ENCODE measurements at places on chromosomes 6 and 20.

GRCh38 chr6:81909162-81909561, 156.7 kb upstream of the TENT5A start:
- no peak for DNase-seq

DNA sequence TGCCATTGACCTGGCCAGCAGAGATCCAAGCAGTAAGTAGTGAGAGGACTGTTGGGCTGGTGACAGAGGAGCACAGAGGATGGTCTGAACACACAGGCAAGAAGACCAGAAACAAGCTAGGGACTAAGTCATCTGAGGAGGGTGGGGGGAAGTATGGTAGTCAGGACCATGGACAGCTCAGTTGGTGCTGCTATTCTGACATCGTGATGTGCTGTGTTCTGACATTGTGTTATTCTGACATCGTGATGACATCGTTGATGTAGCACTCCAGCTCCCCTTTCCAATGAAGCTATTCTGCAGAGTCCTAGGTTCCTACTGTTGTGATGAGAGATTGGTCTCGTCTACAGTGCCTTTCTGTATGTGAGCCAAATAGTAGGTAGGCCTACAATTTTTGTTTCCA, 28.7 kb downstream of the CFAP206 start:
- DNase-seq, result no peak

DNA sequence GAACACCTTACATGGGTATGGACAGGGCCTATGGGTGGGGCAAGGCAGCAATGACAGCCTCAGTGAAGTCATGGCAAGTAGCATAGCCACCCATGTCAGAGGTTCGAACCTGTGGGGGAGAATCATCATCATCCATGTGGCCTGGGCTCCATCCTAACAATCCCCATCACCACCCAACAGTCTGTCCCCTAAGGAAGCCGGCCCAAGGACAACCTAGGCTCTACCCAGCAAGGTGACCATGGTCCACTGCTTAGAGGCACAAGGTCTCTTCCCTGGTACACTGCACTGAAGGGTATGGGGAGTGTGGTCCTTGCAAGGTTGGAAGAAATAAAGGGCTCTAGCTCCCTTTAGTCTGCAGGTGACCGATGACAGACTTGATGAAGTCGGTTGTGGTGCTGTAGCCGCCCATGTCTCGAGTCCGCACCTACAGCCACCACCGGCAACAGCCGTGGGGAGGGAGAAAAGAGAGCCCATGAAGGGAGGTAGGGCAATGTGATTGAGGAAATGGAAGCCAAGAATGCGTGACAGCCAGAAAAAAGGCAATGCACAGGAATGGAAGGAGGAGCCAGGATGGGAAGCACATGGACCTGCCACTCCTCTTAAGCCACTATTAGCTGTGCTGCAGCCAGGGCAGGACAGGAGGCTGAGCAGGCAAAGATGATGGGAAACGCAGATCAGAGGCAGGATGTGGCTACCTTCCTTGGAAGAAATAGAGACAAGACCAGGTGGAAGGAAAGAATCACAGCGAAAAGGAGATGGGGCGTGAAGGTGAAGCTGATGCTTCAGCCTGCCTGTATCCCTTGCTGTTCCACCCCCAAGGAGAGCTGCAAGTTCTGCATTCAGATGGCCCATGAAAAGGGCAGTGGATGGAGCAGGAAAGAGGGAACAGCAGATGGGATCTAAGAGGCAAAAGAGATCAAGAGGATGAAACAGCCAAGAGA, 5.3 kb downstream of the IDH3B start:
- no peak for DNase-seq

DNA sequence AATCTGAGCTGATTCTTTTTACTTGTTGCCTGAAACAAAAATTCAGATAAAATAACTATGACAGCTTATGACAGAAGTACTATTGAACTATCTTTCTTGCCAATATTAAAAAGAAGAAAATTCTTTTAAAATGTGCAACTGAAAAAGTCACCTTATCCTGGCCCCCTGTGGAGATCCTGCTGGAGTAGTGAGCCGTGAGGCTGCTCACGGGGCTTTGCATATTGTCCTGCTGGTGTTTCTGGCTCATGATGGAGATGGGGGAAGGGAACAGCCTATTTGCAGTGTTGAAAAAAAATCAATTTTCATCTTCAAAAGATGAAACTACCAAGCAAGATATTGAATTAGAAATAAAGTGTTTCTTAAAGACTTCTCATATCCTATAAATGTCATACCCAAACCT, 216.0 kb downstream of the SAMD5 start:
- DNase-seq, result no peak

GRCh38 chr6:106450653-106451052, 90.1 kb downstream of the CRYBG1 start:
- DNase-seq, result no peak

DNA sequence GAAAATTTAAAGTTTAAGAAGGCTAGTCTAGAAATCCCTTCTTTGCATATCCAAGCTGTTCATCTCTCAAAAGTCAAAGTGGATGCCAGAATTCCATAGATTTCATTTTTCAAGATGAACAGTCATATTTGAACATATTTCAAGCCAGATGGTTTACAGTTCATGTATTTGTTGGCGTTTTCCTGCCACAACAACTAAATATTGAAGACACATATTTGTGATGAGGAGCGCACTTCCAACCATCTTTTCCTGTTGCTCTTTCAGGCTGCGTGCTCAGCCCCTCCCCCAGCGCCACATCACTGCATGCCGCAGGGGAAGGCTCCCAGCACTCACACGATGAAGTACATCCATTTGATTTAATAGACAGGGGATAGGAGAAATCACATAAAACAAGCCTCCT, 5.9 kb upstream of the NOX3 start:
- DNase-seq, result no peak

DNA sequence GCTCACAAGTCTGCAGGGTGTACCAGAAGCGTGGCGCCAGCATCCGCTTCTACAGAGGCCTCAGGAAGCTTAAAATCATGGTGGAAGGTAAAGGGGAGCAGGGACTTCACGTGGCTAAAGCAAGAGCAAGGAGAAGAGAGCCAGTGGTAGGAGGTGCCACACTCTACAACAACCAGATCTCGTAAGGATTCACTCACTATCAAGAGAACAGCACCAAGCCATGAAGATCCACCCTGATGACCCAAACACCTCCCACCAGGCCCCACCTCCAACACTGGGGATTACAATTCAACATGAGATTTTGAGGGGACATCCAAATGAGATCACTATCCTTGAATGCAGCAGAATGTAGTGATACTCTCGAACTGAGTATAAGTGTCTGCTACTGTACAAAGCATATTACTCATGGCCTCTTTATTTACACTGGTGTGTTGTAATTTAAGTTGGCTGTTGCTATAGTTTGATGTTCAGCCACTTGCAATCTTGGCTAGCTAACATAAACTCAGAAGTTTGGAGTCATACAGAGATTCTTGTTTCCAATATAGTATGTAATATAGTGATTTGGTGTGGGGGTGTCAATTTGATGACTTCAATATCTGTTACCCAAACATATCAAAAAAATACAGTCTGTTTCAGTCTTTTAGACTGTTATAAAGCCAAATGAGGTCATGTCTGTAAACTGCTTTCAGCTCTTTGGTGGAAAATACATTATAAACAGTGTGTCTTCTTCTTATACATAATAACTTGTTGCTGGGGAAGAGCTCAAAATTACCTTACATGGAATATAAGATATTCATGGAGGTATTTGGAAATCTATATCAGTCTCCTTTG, 39.4 kb upstream of the MYLIP start:
- DNase-seq, result no peak

DNA sequence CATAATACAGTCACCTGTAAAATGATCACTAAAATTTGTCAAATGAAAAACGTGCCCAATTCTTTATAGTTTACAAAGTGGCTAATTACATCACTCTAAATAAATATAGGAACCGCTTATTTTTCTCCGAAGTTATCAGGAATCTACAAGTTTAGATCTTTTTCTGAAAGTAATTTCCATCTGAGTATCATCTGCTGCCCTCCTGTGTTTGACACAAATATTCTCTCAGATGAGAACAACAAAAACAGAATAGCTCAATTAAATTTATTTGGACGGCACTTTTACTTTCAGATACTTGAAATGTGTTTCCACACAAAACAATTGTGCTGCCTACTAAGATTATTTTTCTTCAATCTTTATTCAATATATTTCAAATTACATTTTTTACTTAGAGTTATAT, 5.0 kb downstream of the SF3B5 start:
- DNase-seq, result no peak

DNA sequence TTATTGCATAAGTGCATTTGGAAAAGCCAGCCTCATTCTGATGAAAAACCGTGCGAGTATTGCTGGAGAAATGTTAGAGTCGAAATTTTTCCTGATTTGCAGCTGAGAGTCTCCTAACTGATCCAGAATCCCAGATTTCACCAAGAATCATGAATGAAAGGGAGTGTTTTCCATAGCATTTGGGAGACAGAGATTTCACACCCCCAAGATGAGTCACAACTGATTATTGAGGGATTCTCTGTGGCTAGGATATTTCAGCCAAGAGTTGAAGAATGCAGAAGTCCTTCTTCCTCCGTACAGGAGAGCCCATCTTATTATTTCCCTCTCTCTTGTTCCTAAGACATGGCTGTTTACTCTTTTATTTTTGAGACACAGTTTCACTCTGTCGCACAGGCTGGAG, 82.2 kb upstream of the SALL4 start:
- no peak for DNase-seq

GRCh38 chr6:106974336-106974998, at the start of gene CD24:
TSS of gene CD24 (minus strand) at chr6:106974729. CDS start at chr6:106974646, 83 bp downstream.
- no peak for DNase-seq

GRCh38 chr6:16761471-16762267, 409 bp upstream of the ATXN1 start:
- peak; percentile 95 for DNase-seq

DNA sequence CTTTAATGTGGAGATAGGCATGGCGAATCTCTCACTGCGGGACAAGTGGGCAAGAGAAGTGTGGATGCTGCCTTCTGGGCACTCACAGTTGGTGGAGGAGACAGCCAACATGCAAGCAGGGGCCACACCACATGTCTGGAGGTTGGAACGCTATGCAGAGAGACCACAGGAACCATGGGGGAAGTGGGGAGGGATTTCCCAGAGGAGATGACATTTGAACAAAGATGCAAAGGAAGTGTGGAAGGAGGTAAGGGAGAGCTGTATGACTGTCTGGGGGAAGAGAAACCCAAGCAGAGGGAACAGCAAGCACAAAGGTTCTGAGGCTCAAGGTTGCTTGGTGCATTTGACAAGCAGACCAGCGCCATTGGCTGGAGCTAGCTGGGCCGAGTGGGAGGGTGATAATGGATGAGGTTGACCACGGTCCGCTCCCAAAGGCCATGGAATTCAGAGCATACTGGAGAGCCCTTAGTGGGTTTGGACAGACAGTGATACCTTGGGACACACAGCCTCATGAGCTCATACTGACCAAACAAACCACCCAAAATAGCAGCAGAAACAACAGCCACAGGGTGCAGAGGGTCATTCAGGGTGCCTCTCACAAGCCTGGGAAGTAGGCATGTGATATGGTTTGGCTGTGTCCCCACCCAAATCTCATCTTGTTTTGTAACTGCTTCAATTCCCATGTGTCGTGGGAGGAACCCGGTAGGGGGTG, 7.6 kb upstream of the FAM110A start:
- peak; percentile 56 for DNase-seq

- no peak for DNase-seq
Measured at GRCh38 chr6:16316741-16317251, 78.4 kb downstream of the GMPR start.

DNA sequence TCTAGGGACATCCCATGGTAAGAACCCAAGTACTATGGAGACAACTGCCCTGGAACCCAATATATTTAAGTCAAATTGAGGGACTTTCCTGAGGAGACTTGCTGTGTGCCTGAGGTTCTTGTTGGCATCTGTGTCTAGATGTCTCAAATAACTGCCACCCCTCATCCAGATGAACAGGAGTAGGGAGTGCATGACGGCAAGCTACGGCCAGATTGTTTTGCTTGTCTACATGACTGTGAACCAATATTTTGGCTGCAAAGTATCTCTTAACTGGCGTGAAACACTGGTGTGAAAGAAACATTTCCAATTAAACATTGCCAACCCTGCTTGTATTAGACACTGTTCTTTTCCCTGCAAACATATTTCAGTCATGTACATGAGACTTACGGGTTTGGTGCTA, 52.4 kb upstream of the SIM1 start:
- no peak for DNase-seq

GRCh38 chr6:158543606-158544185, 16.2 kb upstream of the TMEM181 start:
- DNase-seq, result peak; percentile 52

- DNase-seq, result no peak
Measured at GRCh38 chr6:7537565-7538174, 3.8 kb upstream of the DSP start.

DNA sequence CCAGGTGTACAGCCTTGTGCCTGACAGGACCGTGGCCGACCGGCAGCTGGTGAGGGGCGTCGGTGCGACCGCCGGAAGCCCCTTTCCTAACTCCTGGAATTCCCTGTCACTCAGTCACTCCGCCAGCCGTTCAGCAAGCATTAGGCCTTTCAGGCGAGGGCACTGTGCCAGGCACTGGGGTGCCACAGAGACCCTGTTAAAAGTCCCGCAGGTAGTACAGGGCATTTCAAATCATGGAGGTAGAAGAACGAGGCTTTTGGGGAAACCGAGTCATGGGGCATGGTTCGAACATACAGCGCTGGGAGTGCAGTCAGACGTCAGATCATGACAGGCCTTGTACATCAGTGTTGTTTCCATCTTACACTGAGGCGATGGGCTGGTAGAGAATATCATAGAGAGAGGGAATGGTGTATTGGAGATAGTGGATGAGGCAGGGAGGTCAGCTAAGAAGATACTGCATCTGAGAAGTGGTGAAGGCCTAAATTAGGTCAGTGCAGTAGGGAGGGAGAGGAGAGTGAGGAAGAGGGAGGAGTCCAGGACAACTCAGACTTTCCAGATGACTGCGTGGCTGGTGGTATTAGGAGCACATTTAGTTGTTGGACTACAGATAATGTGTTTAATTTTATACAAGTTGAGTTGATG, 892 bp upstream of the DXO start:
- DNase-seq, result no peak

DNA sequence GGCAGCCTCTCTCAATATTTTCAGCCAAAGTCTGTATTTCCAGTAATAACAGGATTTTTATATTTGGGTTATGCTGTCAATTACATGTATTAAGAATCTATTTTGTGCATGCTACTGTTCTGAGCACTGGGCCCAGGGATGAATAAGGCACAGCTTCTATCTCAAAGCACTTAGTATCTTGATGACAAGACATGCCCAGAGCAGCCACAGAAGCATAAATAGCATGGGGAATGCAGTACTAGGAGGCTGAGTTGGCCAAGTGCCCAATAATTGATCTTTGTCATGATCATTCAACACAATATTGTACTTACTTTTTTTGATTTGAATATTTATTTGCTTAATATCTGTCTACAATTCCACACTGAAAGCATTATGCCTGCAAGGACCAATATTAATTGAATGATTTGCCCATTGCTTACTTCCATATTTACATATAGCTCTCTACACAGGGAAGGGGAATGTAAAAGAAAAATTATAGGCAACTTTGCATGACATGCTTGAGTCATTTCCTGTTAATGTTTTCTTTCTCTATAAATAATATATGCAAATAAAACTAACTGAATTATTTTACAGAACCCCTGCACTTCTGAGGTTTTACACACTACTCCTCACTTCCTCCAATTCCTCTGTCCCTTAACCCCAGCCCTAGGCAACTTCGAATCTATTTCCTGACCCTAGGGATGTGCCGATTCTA, 298.9 kb upstream of the BMP2 start:
- no peak for DNase-seq

- DNase-seq, result no peak
Measured at GRCh38 chr6:139659711-139660110, 285.3 kb upstream of the CITED2 start.

All from vagina (tissue), 2 donors.